ENCODE measurements at places on chromosomes 11 and 22.

DNA sequence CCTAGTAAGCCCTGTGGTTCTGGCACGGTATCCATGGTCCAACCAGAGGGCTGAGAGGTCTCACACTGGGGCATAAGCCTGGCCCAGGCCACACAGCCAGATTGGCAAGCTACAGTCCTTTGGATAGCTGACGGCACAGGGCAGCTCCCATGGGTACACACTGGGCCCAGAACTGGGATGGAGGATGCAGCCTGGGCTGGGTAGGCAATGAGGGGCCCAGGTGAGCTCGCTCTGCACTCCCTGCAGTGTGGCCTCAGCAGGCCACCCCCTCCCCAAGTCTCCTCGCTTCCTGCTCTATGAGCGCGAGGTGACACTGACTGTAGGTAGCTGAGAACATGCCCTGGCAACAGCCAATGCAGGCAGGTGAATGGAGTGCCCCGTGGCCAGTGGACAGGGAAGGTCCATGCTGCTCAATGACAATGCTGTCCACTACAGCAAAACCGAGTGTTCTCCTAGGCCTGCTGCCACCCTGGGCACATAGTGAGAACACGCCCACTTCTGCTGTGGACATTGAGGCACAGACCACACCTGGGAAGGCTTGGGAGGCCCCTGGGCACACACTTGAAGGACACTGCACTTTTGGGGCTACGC is 3.8 kb downstream of the ARVCF start:
- no peak for DNase-seq

- no peak for DNase-seq
Observed at GRCh38 chr11:111779118-111779517, 12.9 kb upstream of the PPP2R1B start.

GRCh38 chr22:28883917-28884746 is 760 bp downstream of the ZNRF3 start:
- DNase-seq, result peak; percentile 37

DNA sequence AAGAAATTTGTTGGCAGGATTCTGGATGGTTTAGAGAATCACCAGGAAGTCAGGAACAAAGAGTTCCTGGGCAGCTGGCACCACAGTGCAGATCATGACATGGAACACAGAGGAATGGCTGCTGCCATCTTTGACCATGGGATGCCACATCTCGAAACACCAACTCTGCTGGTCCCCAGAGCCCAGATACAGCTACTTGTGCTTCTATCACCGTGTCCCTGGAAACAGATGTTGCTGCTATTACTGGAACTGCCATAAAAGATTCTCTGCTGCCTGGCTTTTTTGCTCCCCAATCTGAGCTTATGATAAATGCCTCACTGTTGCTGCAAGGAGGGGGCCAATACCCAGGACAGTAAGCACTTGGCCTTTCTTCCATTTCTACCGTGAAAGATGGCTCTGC is 185.2 kb downstream of the CSNK2A3 start:
- DNase-seq, result no peak

DNA sequence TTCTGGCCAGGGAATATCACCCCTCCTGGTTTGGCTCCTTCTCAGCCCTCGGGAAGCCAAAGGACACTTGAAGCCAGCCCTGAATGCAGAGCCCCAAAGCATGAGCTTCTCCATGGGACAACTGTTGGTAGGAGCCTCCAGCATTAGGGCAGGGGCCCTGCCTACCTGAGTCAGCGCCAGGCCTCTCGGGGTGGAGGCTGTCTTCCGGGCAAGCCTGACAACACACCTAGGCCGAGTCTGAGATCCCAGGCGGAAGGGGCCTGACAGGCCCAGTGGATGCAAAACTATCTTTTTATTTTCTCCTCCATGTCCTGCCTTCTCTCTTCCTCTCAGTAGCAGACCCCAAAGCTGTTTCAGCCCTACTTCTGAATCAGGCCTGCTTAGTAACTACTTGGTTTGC is 27.6 kb downstream of the RCOR2 start:
- no peak for DNase-seq

DNA sequence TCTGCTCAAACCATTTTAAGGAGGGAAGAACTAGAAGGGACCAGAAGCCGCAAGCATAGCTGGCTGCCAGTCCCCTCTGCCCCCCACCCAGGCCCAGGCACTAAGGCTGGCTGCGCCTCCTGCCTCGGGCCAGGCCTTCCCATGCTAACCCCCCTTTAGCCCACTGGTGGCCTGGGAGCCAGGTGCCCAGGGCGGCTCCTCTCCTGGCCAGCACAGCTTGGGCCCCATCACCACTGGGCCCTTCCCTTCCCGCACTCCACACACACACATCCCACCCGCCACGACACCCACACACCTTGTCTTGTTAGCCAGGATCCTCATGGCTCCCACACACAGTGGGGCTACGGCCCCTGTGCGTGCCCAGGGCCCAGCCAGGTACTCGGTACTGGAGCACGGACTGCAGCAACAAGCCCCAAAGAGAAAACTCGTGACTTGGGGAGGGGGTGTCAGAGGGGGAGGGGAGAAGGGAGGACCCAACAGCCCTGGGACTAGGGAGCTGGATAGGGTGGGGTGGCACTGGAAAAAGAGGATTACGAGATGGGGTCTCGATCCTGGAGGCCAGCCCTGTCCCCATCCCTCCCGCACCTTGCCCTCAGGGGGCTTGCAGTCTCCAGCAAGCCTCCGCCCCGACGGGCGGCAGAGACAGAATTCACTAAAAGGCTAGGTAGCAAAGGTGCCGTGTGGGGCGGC is 16.0 kb downstream of the BCL9L start:
- peak; percentile 24 for DNase-seq

DNA sequence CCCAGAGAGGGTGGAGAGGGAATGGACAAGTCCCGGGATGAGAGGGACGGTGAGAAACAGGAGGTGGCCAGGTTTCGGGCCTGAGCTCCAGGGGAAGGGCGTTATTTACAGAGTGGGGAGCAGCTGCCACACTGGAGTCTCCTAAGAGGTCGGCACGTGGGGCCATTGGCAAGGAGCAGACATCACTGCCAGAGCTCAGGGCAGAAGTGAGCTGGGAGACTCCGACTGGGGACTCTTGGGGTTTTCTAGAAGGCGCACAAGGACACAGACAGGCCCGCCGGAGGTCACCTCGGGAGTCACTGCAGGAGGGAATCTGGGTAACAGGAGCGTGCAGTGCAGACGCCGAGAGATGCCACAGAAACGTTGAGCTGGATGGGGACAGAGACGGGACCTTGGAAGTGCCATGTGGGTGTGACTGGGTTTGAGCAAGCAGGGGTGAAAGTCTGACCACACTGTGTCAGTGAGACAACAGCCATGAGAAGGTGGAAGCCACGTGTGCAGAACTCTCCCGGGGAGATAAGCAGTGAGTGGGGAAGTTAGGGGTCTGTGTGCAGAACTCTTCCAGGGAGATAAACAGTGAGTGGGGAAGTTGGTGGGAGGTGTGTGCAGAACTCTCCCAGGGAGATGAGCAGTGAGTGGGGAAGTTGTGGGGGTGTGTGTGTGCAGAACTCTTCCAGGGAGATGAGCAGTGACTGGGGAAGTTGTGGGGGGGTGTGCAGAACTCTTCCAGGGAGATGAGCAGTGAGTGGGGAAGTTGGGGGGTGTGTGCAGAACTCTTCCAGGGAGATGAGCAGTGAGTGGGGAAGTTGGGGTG is 187.5 kb downstream of the SHANK2 start:
- no peak for DNase-seq

- DNase-seq, result peak; percentile 96
Observed at GRCh38 chr11:65489035-65489705, 9.7 kb upstream of the MALAT1 start.

DNA sequence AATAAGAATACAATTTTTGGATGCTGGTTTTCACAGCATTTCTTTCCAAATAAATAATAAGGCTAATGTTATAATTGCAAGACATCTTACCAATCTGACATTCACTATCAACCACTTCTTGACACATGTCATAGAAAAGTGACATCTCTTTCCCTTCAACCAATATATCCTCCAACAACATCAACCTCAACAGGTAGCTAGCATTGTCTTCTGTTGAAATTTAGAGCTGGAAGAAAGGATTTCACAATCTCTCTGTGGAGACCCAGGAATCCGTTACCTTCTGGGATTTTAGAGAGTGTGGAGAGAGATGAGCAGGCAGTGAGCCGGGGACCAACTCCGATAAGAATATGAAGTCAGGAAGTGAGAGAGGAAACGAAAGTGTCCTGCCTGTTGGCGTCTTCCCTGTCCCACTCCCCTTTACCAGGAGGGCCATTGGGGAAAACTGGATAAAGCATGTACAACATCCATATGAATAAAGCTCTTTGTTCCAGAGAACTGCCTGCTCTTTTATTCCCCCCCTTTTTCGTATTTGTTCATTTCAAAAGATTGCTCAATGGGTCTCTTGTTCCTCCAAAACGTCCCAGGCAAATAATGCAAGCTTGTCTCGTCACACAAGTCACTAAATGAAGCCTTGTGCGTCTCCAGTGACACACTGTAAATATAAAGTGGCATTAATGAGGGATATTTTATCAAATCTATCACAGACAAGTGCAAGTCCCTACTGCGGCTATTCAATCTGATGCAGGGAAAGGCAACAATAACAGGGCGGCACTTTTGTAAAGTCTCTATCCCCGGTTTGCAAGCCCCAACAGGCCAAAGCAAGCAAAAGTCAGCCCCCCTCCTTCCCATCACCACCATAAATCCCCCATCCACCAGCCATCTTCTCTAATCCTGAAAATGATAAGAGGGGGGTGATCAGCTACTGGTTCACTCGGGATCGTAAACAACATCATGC is 3.4 kb downstream of the CADM1 start:
- no peak for DNase-seq

DNA sequence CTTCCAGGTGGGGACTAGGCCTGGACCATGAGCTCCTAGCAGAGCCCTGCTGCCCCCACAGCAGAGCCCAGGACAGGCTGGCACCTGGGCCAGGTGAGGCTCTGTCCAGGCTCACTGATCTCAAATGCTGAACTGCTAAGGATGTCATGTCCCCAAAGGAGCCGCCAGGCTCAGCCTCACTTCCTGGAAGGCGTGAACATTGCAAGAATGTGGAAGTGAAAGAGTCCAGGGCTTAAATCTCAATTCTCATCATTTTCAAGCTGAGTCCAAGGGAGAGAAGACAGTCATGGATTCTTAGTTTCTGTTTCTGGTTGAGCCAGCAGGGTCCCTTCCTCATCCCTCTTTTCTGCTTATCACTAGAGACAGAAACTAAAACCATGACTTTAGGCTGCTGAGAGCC is 5.0 kb downstream of the ASCL2 start:
- DNase-seq, result no peak

Data from AG10803 (cell line).